ENCODE measurements at places on chromosomes 1 and 21.

GRCh38 chr1:199041173-199041914 lies 402.5 kb downstream of the PTPRC start:
- no peak for DNase-seq

GRCh38 chr1:43373066-43373940 lies 5.5 kb upstream of the ELOVL1 start:
- no peak for DNase-seq

DNA sequence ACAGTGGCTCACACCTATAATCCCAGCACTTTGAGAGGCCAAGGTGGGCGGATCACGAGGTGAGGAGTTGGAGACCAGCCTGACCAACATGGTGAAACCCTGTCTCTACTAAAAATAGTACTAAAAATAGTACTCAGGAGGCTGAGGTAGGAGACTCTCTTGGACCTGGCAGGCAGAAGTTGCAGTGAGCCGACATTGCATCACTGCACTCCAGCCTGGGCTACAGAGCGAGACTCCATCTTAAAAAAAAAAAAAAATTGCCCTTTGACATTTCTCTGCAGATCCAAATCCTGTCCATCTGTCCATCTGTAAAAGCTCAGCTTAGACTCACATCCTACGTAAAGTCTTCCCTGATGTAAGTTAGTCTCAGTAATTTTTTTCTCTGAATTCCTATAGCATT lies 6.2 kb upstream of the NCF2 start:
- DNase-seq = no peak

GRCh38 chr1:53562291-53562980 lies 103.2 kb downstream of the DMRTB1 start:
- DNase-seq = no peak

DNA sequence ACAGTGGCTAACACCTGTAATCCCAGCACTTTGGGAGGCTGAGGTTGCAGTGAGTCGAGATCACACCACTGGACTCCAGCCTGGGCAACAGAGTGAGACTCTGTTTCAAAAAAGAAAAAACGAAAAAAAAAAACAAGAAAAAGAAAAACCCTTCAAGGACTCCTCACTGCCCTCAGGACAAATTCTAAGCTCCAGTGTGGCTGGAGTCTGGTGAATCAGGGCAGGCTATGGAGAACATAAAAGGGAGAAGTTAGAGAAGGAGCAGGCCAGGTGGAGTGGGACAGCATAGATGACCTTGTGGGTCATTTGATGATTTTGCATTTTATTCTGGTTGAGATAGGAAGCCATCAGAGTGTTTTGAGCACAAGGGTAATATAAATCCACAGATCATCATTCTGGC lies 12.5 kb upstream of the UAP1 start:
- DNase-seq = no peak

- no peak for DNase-seq
Observed at GRCh38 chr21:27047658-27048314, 80.9 kb upstream of the ADAMTS5 start.
